ENCODE measurements at places on chromosomes 1 and 21. TPM values are rescaled to one million over a fixed set of nuclear protein-coding genes. Genes with fewer than 3 reads are reported as not detected.

The ZNHIT6 gene
- 16.4 TPM for total RNA-seq

- H3K36me3 ChIP-seq, result no peaks in the 10 kb centered on the region
- H3K27me3 ChIP-seq, result peaks cover 2% of the 10 kb centered on the region
- no peak overlapping the region for H3K4me3 ChIP-seq
- H3K27ac ChIP-seq, result no peak overlapping the region
- H3K4me1 ChIP-seq, result no peaks in the 10 kb centered on the region
- no peak for DNase-seq
Observed at GRCh38 chr1:116314305-116314919, 58.6 kb upstream of the ATP1A1 start.

The CYP4A11 gene
- total RNA-seq, result not detected

The NSL1 gene
- total RNA-seq, result 24.4 TPM

- no peak for DNase-seq
- H3K27ac ChIP-seq, result no peak overlapping the region
- H3K4me3 ChIP-seq, result no peak overlapping the region
- H3K27me3 ChIP-seq, result no peaks in the 10 kb centered on the region
- no peaks in the 10 kb centered on the region for H3K36me3 ChIP-seq
- no peaks in the 10 kb centered on the region for H3K4me1 ChIP-seq
Observed at GRCh38 chr1:46158312-46159281, 16.3 kb upstream of the TSPAN1 start.

The DNALI1 gene
- total RNA-seq, result 0.25 TPM

DNA sequence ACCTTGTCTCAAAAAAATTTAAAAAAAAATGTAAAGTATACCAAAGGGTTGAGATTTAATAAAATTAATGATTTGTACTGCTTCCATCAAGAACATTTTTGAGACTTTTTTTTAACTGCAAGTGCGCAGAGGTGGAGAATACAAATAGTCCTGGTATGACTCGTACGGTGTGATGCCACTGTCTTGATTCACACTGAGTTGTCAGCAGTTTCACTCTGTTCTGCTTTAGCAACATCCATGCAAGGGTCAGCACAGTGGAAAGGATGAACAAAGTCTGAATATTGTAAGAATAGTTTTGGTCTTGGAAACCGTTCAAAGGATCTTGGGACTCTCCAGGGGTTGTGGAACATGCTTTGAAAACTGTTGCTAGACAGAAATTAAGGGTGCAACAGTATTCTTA lies 40.2 kb downstream of the EXO1 start:
- no peak overlapping the region for H3K4me3 ChIP-seq
- H3K36me3 ChIP-seq, result no peaks in the 10 kb centered on the region
- H3K4me1 ChIP-seq, result no peaks in the 10 kb centered on the region
- DNase-seq, result no peak
- no peak overlapping the region for H3K27ac ChIP-seq

DNA sequence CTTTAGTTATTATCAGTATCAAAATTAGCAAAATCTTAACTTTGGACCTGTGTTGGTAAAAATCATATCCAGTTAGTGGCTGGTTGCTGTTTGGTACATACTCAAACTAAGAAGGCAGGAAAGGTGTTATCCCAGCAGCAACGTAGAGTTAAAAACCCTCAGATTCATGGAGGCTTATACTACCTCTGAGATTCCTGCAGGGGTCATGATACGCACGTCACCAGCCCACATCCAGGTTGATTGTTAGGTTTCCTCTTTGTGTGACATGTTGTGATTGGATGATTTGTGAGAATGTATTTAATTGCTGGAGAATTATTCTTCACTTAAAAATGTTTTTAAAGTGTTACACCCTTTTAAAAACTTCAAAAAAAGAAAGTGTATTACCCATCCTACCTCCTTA lies 423.3 kb upstream of the ADGRL2 start:
- H3K4me1 ChIP-seq, result no peaks in the 10 kb centered on the region
- H3K36me3 ChIP-seq, result no peaks in the 10 kb centered on the region
- H3K27ac ChIP-seq, result no peak overlapping the region
- no peaks in the 10 kb centered on the region for H3K27me3 ChIP-seq
- DNase-seq, result no peak

DNA sequence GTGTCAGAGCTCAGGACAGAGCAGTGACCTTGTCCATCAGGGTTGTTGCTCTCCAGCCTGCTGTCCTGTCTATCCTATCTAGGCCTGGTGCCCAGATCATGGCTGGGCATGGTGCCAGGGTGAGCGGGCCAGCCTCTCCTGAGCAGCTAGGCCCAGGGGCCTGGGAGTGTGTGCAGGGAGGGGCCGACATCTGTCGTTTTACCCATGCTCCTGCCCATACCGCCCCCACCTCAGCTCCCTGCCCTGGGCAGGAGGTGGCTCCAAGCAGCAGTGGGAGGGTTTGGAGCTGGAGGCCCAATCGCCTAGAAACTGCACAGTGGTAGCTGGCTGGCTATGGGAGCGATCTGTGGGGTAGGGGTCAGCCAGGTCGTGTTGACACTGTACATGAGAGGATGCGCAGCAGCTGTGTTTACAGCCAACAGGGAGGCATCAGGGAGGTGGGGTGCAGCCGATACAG lies 6.5 kb downstream of the INSRR start:
- no peaks in the 10 kb centered on the region for H3K36me3 ChIP-seq
- no peak overlapping the region for H3K4me3 ChIP-seq
- peaks cover 4% of the 10 kb centered on the region for H3K27me3 ChIP-seq
- peaks cover 12% of the 10 kb centered on the region for H3K4me1 ChIP-seq
- DNase-seq, result no peak

GRCh38 chr1:88655140-88655539 lies 28.9 kb upstream of the PKN2 start:
- no peak for DNase-seq
- H3K4me1 ChIP-seq, result no peaks in the 10 kb centered on the region
- no peak overlapping the region for H3K27ac ChIP-seq
- no peak overlapping the region for H3K4me3 ChIP-seq
- H3K27me3 ChIP-seq, result no peaks in the 10 kb centered on the region
- H3K36me3 ChIP-seq, result no peaks in the 10 kb centered on the region

DNA sequence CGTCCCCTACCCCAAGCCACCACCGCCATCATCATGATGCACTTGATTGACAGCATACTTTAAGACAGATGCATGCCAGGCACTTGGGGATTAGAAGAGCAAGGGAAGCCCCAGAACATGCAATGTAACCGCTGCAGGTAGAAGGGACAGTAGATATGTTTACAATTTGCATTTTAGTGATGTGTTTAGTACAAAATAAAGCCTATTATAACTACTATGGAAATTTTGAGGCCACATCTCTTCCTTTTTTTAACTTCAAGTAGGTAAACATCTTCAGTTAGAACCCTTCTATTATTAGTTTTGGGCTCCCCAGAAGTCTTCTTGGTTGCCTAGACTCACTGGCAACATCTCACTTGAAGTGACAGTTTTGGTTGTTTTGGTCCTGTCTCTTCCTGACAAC lies 25.3 kb downstream of the CR1L start:
- H3K27ac ChIP-seq, result no peak overlapping the region
- no peak for DNase-seq
- no peak overlapping the region for H3K4me3 ChIP-seq
- no peaks in the 10 kb centered on the region for H3K36me3 ChIP-seq
- H3K4me1 ChIP-seq, result no peaks in the 10 kb centered on the region

GRCh38 chr1:55056632-55056992 lies 17.3 kb downstream of the PCSK9 start:
- H3K27ac ChIP-seq, result no peak overlapping the region
- DNase-seq, result no peak
- H3K36me3 ChIP-seq, result no peaks in the 10 kb centered on the region

The SPRR2B gene
- total RNA-seq, result not detected

- no peaks in the 10 kb centered on the region for H3K27me3 ChIP-seq
- no peak overlapping the region for H3K27ac ChIP-seq
- H3K4me3 ChIP-seq, result no peak overlapping the region
- DNase-seq, result no peak
Observed at GRCh38 chr1:3707939-3708328, 44.3 kb upstream of the CCDC27 start.

DNA sequence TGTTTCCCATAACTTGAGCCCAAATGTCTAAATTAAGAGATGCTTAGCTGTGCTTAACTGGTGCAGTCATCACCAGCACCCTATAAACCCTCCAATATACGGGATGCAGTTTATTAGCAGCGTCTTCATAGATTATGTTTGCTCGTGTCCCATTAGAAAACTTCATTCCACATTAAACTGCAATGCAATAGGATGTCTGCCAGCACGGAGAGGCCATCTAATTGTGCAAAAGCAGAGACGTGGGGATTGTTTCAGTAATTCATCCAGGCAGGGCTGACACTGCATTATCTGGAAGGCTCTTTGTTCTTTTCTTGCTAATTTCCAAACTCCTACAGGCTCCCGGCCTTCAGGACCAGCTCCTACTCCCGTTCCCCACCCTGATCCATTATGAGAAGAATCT lies 89.5 kb downstream of the CSMD2 start:
- no peak overlapping the region for H3K27ac ChIP-seq
- no peaks in the 10 kb centered on the region for H3K27me3 ChIP-seq
- H3K4me3 ChIP-seq, result no peak overlapping the region
- no peaks in the 10 kb centered on the region for H3K36me3 ChIP-seq

DNA sequence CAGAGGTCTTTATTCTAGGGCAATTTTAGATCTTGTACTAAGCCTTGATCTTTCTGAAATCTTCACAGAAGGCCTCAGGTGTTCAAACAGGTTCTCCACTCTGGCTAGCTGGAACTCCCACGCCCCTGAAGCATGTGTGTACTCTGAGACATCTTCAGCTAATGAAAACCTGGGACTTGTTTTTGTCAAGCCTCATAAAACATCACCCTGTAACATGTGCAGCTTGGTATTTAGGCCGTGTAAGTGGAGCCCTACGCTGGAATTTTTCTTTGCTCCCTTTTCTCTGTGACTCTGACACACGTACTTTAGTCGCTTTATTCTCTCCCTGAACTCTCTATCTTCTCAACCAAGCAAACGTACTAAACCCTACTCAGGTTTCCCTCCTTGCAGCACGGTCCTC lies 701.9 kb upstream of the ZP4 start:
- no peaks in the 10 kb centered on the region for H3K27me3 ChIP-seq
- no peak for DNase-seq
- H3K4me3 ChIP-seq, result no peak overlapping the region
- no peak overlapping the region for H3K27ac ChIP-seq
- H3K36me3 ChIP-seq, result no peaks in the 10 kb centered on the region

The ANGPTL3 gene
- total RNA-seq, result not detected

Measured in CD4-positive, CD25-positive, alpha-beta regulatory T cell (primary cell).